ENCODE measurements at places on chromosomes 3 and 15. TPM values are rescaled to one million over a fixed set of nuclear protein-coding genes. Genes with fewer than 3 reads are reported as not detected.

The SLC2A2 gene
- 0.13 TPM for total RNA-seq

The LRRC58 gene
- 29.5 TPM for total RNA-seq

The CLDN11 gene
- total RNA-seq: 1.9 TPM

The P2RY1 gene
- 0.08 TPM for total RNA-seq

The MAPK6 gene
- 66.6 TPM for total RNA-seq

The WDR93 gene
- 0.18 TPM for total RNA-seq

GRCh38 chr15:39459548-39459947 lies 121.3 kb upstream of the THBS1 start:
- H3K36me3 ChIP-seq: no peaks in the 10 kb centered on the region
- no peak for DNase-seq
- no peak overlapping the region for H3K27ac ChIP-seq
- no peaks in the 10 kb centered on the region for H3K4me1 ChIP-seq

- no peak overlapping the region for H3K4me3 ChIP-seq
- DNase-seq: peak; percentile 35
- no peaks in the 10 kb centered on the region for H3K27me3 ChIP-seq
These were observed 12.9 kb downstream of the C15orf62 start for GRCh38 chr15:40782609-40783227.

- H3K36me3 ChIP-seq: no peaks in the 10 kb centered on the region
- no peak overlapping the region for H3K27ac ChIP-seq
- no peak overlapping the region for H3K4me3 ChIP-seq
- no peak for DNase-seq
These were observed 39.0 kb upstream of the POMGNT2 start for GRCh38 chr3:43144761-43145490.

DNA sequence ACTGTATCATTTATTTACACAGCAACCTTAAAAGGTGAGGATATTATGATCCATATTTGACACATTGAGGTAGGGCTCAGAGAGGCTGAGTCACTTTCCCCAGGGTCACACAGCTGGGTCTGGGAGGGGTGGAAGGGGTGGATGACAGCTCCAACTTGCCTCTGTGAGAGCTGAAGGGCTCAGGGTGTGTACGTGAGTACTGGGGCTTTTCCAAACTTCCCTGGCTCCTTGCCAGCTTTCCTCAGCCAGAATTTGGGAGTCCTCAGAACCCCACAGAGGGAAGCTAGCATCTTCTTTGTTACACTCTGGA lies 58.3 kb upstream of the SLC6A11 start:
- peaks cover 5% of the 10 kb centered on the region for H3K27me3 ChIP-seq
- DNase-seq: no peak
- H3K4me1 ChIP-seq: no peaks in the 10 kb centered on the region
- no peaks in the 10 kb centered on the region for H3K36me3 ChIP-seq
- no peak overlapping the region for H3K27ac ChIP-seq

DNA sequence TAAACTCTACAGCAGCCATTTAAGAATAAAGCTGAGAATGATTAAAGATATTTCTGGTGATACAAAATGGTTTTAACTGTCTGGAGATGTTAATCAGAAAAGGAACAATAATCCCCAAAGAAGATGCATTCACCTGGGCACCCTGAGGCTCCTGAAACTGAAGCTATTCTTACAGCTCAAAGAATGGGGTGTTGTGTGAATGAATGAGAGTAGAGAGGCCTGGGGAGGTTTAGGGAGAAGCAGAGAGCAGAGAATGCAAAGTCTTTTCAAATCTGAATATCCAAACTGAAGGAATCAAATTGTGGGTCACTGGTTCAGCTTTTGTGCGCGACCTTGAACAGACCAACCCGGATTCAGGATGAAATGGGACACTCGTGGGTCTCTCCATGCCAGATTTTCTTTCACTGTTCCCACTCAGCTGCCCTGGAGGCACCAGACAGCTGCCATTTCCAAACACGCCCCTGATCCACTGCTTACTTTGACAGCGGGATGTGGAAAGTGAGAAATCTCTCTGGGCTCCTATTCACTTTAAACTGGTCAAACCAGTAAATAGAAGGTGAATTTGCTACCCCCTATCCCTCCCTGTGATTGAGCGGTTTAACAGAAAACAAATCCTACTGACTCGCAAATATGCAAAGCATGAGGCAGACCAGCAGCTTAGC lies 485.5 kb upstream of the THBS1 start:
- H3K4me1 ChIP-seq: no peaks in the 10 kb centered on the region
- H3K36me3 ChIP-seq: no peaks in the 10 kb centered on the region
- no peak overlapping the region for H3K27ac ChIP-seq
- H3K4me3 ChIP-seq: no peak overlapping the region

- H3K27me3 ChIP-seq: 0 out of 2 replicates have a peak, but pooled peaks cover 3% of the 10 kb centered on the region
- no peaks in the 10 kb centered on the region for H3K4me1 ChIP-seq
- no peak overlapping the region for H3K27ac ChIP-seq
- no peak for DNase-seq
- H3K36me3 ChIP-seq: no peaks in the 10 kb centered on the region
These were observed 47.8 kb upstream of the CGNL1 start for GRCh38 chr15:57328479-57328878.

DNA sequence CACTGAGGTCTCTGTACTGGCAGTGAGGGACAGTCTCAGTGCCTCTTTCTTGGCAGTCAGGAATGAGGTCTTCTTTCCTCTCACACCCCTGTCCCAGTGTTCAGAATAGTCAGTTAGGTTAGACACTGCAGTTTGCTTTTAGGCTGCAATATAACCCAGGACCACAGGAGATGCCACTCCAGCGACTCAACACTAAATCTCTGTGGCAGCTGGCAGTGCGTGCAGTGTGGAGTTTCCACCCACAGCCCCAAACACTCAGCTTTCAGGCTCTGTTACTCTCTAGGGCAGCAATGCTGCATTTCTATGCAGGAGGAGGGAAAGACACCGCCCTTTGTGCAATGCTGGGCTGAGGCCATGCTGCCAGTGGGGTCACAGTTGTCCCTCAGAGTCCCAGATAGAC lies 150.2 kb upstream of the SUCLG2 start:
- H3K27me3 ChIP-seq: no peaks in the 10 kb centered on the region
- no peaks in the 10 kb centered on the region for H3K4me1 ChIP-seq
- no peak overlapping the region for H3K4me3 ChIP-seq
- H3K27ac ChIP-seq: no peak overlapping the region
- no peak for DNase-seq
- no peaks in the 10 kb centered on the region for H3K36me3 ChIP-seq

DNA sequence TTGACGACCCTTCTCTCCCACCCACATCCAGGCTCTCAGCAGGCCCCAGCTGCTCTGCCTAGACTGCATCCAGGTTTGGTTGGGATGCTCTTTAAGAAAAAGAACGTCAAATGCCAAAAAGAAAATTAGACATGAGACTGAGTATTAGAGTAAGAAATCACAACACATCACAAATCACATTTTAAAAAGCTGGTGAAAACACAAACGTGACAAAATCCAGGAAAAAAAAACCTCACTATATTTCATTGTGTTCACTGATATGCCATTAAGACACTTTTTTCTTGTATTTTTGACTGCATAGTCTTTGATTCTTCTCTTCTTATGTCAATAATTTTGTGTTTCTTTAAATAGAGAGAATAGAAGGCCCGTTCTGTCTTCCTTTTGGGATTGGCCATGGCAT lies 243.7 kb downstream of the TLE3 start:
- no peaks in the 10 kb centered on the region for H3K36me3 ChIP-seq
- no peak overlapping the region for H3K27ac ChIP-seq
- DNase-seq: no peak
- peaks cover 7% of the 10 kb centered on the region for H3K4me1 ChIP-seq
- H3K27me3 ChIP-seq: no peaks in the 10 kb centered on the region
- H3K4me3 ChIP-seq: no peak overlapping the region

DNA sequence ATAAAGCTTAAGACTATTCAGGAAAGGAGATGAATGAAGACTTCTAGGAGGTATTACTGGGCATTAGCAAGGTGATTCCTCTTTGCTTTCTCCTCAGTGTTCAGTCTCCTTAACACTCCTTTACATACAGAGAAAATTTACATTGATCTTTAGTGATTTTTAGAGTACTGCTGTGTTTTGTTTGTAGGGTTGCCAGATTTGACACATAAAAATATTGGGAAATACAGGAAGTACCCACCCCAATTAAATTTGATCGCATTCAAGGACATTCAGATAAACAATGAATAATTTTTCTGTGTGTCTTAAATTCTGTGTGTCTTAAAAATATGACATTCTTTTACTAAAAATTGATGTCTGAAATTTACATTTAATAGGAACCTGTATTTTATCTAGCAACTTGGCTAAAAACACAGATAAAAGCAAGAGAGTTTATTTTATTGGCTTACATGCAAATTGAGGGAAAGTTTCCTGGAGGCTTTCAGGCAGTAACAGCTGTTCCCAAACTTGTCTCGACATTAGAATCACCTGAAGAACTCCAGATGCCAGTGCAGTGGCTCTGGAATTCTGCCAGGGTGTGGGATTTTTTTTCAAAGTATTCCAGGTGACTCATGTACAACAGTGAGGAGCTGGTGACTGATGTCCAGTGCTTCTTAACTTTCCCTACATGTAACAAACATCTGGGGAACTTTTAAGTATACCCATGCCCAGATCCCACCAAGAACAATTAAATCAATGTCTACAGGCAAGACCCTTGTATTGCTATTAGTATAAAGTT lies 23.4 kb upstream of the PLOD2 start:
- H3K4me3 ChIP-seq: no peak overlapping the region
- H3K4me1 ChIP-seq: peaks cover 13% of the 10 kb centered on the region
- peak overlapping the region; percentile 39 for H3K27ac ChIP-seq
- no peaks in the 10 kb centered on the region for H3K36me3 ChIP-seq
- no peak for DNase-seq

DNA sequence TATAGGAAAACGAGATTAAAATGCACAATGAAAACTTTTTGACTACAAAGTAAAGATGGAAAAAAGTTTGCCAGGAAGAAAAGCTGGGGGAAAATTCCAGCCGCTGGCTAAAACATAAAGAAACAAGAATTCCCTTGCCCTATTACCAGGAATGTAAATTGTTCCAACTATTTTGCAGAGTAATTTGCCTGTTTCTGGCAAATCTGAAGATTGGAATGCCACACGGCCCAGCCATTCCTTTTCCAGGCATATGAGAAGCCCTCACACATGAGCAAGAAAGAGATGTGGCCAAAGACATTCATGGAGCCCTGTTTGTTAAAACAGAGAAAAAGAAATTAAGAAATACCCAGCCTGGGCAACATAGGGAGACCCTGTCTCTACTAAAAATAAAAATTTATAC lies 8.4 kb upstream of the GATA2 start:
- H3K36me3 ChIP-seq: no peaks in the 10 kb centered on the region
- H3K27ac ChIP-seq: no peak overlapping the region
- H3K4me3 ChIP-seq: no peak overlapping the region
- DNase-seq: no peak
- peaks cover 10% of the 10 kb centered on the region for H3K4me1 ChIP-seq

- no peak overlapping the region for H3K4me3 ChIP-seq
- no peak for DNase-seq
- H3K36me3 ChIP-seq: peaks cover 13% of the 10 kb centered on the region
- no peak overlapping the region for H3K27ac ChIP-seq
- no peaks in the 10 kb centered on the region for H3K27me3 ChIP-seq
These were observed 43.0 kb upstream of the UTS2B start for GRCh38 chr3:191373327-191373726.

- H3K27me3 ChIP-seq: no peaks in the 10 kb centered on the region
- no peak overlapping the region for H3K27ac ChIP-seq
- no peaks in the 10 kb centered on the region for H3K4me1 ChIP-seq
- DNase-seq: no peak
- H3K4me3 ChIP-seq: no peak overlapping the region
These were observed 35.0 kb upstream of the TATDN2 start for GRCh38 chr3:10213156-10213792.

GRCh38 chr3:123348471-123349200 lies 100.3 kb downstream of the ADCY5 start:
- no peak overlapping the region for H3K27ac ChIP-seq
- DNase-seq: no peak
- H3K4me1 ChIP-seq: no peaks in the 10 kb centered on the region
- H3K36me3 ChIP-seq: no peaks in the 10 kb centered on the region
- no peak overlapping the region for H3K4me3 ChIP-seq
